NB4 (cell line): ENCODE measurements at places on chromosomes 16 and 17.

- no peak for DNase-seq
These were observed 26.7 kb downstream of the SAP30BP start for GRCh38 chr17:75693500-75694481.

GRCh38 chr16:47250983-47251382 lies 107.2 kb upstream of the NETO2 start:
- DNase-seq, result no peak

- DNase-seq, result no peak
These were observed 2.1 kb upstream of the SMIM22 start for GRCh38 chr16:4792951-4793513.

GRCh38 chr16:56689171-56689570 lies 6.9 kb downstream of the MT1X start:
- DNase-seq, result no peak

DNA sequence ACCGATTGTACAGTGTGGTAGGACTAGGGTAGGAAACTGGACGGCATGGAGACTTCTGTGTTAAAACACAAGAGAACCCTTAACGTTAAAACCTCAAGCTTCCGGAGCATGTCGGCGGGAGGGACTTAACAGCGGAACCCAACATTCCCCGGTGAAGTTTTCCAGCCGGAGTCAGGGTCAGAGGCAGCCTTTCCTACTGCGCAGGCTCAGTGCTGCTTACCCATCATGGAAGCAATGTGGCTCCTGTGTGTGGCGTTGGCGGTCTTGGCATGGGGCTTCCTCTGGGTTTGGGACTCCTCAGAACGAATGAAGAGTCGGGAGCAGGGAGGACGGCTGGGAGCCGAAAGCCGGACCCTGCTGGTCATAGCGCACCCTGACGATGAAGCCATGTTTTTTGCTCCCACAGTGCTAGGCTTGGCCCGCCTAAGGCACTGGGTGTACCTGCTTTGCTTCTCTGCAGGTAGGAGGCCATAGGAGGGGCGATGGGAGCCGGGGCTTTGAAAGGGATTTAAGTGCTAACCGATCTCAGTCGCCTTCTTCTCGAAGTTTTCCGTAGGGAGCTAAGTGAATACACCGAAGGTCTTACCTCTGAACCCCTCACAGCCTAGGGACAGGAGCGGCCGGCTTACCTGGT lies at the start of gene PIGL:
Gene PIGL (plus strand): TSS at position 209 of the 634 bp plus-strand sequence. CDS start 17 bp downstream, at position 226.
- peak; percentile 99 for DNase-seq

DNA sequence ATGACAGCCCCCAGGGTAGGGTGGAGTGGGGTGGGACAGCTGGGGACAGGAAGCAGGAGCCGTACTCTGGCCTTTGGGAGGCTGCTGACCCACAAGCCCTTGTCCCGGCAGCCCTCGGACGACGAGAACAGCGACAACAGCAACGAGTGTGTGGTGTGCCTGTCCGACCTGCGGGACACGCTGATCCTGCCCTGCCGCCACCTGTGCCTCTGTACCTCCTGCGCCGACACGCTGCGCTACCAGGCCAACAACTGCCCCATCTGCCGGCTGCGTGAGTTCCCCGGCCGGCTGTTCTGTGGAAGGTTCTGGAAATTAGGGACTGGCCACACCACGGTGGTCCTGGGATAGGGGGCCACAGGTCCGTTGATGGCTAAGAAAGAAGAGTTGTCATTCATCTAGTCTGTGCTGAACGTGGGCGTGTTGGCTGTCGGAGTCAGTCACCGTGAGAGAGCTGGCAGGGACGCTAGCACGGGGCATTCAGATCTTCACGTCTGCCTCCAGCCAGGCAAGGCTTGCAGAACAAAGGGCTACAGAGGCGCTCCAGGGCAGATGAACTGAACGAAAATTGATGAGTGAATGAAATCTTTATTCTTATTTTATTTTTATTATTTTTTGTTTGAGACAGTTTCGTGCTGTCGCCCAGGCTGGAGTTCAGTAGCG lies 19.8 kb upstream of the NUDT16L1 start:
- no peak for DNase-seq

DNA sequence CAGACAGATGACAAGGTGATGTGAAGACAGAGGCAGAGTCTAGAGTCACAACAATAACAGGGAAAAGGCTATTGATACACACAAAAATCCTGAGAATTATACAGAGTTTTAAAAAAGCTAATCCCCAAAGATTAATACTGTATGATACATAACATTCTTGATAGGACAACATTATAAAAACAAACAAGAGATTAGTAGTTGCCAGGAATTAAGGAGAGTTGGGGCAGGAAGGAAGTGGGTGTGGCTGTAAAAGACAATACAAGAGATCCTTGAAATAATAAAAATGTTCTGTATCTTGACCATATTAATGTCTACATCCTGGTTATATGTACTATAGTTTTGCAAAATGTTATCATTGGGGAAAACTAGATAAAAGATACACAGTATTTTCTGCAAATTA lies 309.5 kb upstream of the PMFBP1 start:
- DNase-seq, result no peak

GRCh38 chr17:82083009-82083408 lies 15.0 kb downstream of the FASN start:
- no peak for DNase-seq

- peak; percentile 44 for DNase-seq
These were observed 19.2 kb downstream of the TMEM114 start for GRCh38 chr16:8571061-8571596.

DNA sequence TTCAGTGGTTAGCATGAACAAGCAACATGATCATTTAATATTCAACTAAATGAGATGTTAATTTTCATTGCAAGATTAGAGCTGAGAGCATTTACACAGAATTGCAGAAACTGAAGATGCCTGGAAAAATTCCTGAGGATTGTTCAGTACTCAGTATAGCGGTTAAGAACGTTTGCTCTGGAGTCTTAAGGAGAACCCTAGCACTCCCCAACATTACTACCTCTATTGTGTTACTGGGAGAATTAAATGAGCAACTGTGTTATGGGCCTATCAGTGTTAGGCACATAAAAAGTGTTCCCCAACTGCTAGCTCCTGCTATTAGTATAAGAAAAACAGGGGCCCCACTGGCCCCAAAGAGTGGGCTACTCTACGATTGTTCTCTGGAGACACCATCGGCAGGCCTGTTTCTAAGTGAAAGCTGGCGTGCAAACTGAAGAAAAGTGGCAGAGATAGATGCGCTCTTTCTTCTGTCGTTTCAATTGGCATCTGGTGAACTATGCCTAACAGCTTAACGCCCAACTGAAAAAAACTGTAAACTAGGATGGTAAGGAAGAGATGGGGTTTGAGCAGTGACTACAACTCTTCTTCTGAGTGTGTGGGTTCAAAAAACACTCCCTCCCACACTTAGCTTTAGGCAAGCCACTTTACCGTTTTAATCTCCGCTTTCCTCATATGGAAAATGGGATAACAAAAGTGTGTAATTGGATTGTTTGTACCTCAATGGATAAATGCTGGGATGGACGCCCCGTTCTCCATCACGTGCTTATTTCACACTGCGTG lies 1.3 kb downstream of the CDR2 start:
- DNase-seq, result no peak

- DNase-seq, result peak; percentile 1
These were observed 508.7 kb downstream of the KCNJ2 start for GRCh38 chr17:70677783-70678647.

- DNase-seq, result peak; percentile 28
These were observed 10.2 kb upstream of the SIAH1 start for GRCh38 chr16:48395375-48395774.

DNA sequence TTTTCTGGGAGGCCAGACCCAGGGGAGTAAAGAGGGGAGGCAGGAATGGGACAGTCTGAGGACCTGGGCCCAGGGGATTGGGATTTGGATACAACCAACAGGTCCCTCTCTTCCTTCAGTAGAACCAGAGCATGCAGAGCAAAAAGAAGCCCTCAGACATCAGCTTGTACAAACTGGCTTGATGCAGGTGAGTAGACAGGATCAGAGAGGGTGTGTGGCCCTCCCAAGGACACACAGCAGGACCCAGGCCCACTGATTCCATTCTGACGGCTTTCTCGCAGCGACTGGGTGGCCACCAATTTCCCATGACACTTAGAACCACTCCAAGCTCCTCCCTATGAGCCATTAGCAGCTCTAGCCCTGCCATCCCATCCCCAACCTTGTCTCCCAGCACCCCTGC lies 63.6 kb downstream of the ABCC6 start:
- DNase-seq, result no peak

GRCh38 chr17:32854832-32855389 lies 22.0 kb downstream of the MYO1D start:
- DNase-seq, result no peak

- DNase-seq, result no peak
These were observed 9.6 kb upstream of the CPD start for GRCh38 chr17:30368912-30369720.

DNA sequence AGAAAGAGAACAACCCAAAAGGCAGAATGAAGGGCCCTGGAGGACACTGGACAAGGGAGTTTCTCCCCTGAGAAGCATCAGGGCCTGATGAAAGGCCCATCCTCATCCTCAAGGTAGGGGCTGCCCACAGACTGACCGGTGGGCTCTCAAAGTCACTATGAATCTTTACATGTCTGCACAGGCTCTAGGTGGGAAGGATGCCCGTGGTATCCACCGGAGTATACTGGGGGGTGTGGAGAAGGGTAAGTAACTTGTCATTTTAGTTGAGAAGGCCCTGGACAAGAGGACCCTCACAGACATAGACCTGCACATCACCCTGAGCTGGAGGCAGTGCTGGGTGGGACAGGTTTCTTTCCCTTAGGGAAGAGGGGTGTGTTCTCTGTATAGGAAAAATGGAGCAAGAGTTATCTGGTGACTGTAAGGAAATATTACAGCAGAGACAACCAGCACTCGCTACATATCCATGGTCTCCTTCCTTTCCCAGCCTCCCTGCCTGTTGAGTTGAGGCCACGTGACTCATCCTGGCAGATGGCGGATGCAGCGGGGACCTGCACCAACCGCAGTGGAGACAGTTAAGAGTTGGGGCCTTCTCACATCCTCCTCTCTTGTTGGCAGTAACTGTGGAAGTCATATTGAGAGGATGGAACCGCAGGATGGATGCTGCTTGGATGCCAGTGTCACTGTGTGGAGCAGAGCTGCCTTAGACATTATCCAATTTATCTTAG lies 45.6 kb upstream of the KCNJ12 start:
- no peak for DNase-seq

DNA sequence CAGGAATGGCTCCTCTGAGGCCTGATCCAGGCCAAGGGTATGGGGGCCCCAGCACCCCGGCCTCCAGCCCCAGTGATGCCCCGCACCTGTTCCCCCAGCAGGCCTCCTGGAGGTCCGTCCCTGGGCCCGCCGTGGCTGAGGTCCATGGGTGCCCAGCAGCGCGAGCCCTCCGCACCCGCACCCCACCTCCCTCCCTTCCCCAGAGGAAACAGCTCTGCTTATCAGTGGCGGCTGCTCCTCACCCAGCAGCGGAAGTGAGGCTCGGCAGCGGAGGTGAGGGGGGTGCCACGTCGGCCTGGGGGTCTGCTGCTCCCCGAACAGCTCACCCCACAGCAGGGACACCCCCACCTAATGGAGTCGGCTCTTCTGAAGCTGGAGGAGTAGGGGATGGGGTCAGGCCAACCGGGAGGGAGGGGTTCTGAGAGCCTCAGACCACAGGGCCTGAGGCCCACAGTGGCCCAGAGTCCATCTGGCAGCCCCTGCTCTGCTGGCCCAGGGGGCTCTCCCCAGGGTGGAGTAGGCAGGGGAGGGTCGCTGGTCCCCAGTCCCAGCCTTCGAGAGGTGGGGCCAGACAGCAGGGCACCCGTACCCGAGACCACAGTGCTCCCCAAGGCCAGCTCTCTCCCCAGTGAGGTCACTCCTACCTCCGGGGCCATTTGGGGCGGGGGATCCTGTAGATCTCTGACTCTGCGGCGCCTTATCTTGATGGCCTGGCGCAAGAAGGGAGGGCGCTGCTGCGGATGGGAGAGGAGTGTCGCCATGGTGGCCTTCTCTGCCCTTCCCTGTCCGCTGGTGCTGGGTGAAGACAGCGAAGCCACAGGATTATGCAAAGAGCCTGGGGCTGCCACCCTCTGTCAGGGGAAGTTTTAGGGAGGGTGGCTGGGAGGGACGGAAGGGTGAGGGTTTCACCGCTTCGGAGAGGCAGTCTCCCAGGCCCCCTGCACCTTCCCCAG lies at the start of gene UNC13D:
Gene UNC13D (minus strand): TSS at position 828 of the 953 bp plus-strand sequence. CDS start 67 bp downstream, at position 761.
- DNase-seq, result peak; percentile 93

DNA sequence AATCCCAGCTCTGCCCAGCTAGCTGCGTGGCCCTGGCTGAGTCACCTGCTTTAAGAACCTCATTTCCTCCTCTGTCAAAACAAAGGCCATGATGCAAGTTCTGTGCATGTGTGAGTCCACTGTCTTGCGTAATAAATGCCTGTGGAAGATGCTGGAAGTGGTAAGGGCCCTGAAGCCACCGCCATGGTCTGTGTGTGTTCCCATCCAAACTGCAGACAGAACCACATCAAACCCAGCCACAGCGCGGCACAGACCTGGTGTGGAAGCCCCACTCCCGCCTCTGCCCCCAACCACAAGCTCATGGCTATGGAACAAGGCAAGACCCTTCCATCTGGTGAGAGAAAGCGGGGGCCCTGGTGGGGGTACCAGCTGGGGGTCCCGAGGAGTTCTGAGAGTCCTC lies 26.0 kb downstream of the NECAB2 start:
- DNase-seq, result peak; percentile 90

- no peak for DNase-seq
These were observed 4.4 kb downstream of the ACADVL start for GRCh38 chr17:7224110-7224509.

DNA sequence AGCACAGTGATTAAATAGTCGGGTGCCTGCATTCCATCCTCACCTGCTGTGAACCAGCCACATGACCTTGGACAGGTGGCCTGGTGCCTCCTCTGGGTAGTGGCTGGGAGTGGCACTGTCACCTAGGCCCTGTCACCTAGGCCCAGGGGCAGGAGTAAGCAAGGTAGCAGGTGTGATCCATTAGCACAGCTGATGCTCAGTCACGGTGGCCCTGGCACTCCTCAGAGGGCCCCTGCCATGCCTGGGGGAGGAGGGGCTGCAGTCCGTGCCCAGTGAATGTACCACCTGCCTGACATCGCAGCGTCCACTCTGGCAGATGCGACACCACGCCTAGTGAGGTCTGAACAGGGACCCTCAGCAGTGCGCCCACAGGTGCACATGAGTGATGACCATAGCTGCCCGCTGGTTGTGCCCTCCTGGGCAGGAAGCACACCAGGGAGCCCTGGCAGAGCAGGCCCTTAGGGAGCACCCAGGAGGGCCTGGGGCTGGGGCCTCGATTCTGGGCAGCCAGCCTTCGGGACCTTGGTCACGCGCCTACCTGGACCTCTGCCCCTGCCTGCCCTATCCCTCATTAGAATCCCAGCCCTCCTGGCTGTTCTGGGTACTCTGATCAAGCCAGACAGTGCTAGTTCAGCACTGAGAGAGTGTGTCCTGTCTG lies 33.1 kb upstream of the CRISPLD2 start:
- DNase-seq, result no peak

- no peak for DNase-seq
These were observed 3.0 kb upstream of the VAT1L start for GRCh38 chr16:77785373-77785764.
